IPS DF 19.7 (cell line): ENCODE measurements at places on chromosomes 3 and 15.

DNA sequence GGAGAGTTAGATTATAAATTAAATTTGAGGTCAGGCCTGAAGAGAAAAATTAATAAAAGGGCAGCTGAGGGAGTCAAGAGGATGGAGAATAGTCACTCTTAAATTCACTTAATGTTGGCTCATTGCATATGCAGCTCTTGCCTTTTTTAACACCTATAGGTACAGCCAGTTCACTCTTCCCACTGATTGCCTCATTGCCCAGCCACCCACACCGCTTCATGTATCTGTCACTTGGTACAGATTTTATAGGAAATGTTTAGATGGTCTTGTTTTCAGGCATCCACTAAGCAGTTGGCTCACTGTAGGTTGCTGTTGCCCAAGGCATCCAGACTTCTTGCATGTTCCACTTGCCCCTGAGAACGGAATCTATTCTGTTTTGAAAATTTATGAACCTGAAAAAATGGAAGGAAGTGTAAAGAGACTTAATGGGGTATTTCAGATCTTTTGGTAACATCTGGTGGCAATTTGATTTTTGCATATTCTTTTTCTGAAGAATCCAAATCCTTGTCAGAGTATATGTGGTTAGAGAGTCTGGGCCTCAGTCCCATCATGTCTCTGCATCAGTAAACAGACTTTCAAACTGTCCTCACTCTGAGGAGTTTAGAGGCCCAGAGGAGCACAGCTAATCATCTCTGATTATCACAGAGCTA is 151.9 kb downstream of the RBPMS2 start:
- no peak for DNase-seq

DNA sequence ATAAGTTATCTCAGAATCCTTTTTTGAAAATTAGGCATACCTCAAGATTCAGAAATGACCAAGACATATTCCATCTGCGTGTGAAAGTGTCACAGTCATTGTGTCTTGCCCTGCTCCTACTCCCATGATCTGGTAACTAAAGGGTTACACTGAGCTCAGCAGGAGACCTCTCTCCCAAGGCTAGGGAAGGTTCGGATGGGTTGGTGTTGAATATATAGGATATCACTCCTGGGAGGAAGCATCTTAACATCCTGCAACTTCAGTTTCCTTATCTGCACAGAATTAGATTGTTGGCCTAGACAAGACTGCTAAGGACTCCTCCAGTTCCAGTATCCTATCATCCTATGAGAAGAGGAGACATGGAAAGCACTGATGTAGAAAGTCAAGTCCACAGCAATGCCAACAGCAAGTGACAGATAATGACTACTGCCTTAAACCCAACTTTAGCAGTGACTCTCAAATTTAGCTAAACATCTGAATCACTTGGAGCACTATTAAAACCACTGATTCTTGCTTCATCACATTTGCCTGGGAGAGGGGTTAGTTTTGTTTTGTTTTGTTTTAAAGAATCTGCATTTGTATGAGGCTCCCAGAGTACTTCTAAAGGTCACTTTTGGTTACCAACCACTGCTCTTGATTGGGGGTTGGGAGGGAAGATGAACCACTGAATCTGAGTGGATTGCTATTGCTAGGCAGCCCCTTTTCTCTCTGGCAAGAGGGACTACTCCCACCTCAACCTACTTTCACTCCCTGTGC is 9.7 kb downstream of the ADAMTS9 start:
- no peak for DNase-seq

DNA sequence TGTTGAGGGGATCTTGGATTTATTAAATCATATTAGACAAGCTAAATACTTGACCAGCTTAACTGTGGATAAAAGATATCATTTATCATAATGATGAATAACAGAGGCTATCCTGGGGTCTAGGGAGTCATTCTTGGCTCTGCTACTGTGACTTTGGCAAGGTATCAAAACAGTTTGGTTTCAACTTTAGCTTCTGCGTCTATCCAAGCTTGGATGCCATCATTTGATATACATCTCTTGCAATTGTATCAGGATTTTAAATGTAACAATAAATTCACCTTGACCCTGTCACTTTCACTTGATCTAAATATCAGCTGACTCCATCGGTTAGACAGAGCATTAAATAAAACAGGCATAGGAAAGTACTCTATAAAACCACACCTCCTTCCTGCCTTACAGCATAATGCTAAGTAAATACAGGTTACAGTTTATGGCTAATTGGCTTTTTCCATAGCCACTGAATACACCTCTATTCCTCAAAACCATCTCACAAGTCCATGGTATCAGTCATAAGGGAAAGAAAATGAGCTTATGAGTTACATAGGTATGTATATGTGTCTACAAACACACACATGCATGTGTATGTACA is 262.9 kb downstream of the CTNNB1 start:
- DNase-seq = no peak

GRCh38 chr3:23489300-23490158 is 286.4 kb downstream of the UBE2E2 start:
- no peak for DNase-seq

GRCh38 chr3:152381881-152382295 is 113.2 kb downstream of the MBNL1 start:
- DNase-seq = no peak
